ENCODE measurements at places on chromosomes 3 and 15.

GRCh38 chr3:127488141-127488672 is 102.3 kb downstream of the TPRA1 start:
- DNase-seq: no peak

- DNase-seq: no peak
Measured at GRCh38 chr3:76010252-76010651, 224.9 kb upstream of the ZNF717 start.

DNA sequence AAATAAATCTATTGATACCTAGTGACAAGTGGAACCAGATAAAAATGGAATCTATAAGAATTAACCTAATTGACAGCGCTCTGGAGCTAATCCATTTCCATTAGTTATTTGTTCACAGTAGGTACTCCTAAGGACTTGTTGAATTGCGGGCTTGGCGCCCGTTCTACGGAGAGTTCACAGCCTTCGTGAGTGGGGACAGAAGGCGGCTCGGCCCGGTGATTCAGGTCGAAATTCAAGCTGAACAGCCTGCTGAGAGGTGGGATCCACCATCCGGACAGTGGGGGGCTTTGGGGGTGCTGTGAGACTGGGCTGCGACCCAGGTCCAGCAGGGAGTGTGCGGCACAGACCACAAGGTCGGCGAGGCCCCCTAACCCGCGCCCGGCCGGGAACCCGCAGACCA is 779 bp upstream of the CTNNB1 start:
- no peak for DNase-seq

DNA sequence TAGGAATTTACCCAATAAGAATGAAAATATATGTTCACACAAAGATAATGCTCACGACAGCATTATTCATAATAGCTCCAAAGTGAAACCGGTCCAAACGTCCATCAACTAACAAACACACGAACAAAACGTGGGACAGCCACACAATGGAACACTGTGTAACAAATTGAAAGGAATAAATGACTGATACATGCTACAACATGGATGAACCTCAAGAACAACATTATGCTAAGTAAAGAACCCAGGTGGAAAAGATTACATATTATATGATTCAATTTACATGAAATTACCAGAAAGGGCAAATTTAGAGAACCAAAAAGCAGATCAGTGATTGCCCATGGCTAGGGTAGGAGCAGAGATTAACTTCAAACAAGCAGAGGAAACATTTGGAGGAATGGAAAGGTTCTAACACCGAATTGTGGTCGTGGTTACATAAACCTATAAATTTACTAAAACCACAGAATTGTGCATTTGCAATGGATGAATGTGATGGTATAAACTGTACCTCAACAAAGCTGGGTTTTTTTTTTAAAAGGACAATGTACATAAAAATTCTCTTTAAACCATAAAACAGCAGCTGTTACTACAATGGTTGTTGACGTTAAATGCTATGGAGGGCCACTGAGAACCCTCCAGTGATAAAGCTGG is 76.3 kb downstream of the XXYLT1 start:
- no peak for DNase-seq

DNA sequence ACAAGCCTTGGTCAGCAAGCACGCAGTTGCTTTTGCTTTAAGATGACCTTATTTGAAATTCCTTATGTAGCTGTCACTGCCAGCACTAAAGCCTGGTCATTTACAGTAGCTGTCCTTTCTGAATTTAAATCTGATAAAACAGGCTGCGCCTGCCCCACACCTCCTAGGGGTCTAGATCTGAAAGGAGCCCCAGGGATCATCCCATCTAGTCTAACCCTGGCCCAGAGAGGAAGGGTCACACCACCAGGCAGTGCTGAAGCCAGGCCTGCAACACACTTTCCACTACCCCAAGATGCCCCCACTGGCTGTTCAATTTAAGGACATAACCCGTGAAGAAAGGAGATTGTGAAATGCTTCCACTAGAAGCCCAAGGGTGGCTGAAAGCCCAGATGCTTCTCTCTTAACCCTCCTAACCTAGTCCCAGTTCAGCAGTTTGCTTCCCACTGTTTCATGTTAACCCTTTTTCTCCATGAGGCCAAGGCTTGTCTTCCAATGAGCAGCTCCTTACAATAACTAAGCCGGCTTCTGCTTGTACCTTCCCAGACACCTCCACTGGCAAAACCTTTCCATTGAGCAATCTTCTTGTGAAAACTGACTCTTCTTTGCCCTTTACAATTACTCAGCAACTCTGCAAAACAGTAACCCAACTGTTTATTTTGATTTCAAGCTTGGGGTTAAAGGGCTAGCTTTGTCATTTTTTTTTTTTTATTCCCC is 198.9 kb upstream of the LPP start:
- no peak for DNase-seq

- no peak for DNase-seq
Measured at GRCh38 chr3:30527186-30527585, 79.2 kb upstream of the TGFBR2 start.

GRCh38 chr3:64267721-64268604 is 42.7 kb upstream of the PRICKLE2 start:
- no peak for DNase-seq

DNA sequence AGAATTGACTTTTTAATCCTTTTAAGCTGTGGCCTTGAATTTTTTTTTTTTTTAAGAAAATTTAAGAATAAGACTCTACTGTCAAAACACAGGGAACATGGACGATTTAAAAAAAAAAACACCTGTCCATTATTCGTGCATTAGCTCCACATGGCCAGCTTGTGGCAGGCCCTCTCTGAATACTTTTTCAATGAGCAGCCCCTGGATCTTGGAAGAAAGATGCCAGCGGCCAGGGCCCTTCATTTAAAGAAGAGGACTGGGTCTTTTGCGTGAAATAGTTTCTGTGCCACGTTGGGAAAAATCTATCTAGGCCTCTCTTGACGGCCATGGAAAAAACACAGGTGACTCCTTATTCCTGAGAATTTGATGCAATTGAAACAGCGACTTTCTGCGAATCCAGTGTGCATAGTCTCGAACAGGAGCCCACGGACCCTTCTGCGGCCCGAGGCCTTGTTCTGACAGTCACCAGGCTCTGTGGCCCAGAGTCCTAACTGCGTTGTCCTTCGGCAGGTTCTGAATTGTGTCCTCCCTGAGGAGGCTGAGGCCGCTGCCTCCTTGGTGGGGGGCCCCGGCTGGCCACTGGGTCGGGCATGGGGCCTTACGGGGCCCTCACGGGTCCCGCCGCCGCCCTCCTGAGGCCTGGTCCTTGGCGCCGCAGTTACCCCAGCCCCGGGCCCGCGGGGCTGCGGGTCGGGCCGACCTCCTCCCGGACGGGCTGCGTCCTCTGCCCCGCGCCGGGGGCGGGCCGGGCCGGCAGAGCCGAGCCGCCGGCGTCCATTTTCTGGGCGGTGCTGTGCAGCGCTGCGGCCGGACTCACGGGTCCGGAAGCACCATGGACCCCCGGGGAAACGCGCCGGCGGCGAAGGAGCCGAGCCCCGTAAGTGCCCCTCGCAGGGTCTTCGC is 33.5 kb downstream of the ZBTB38 start:
- DNase-seq: peak; percentile 50

DNA sequence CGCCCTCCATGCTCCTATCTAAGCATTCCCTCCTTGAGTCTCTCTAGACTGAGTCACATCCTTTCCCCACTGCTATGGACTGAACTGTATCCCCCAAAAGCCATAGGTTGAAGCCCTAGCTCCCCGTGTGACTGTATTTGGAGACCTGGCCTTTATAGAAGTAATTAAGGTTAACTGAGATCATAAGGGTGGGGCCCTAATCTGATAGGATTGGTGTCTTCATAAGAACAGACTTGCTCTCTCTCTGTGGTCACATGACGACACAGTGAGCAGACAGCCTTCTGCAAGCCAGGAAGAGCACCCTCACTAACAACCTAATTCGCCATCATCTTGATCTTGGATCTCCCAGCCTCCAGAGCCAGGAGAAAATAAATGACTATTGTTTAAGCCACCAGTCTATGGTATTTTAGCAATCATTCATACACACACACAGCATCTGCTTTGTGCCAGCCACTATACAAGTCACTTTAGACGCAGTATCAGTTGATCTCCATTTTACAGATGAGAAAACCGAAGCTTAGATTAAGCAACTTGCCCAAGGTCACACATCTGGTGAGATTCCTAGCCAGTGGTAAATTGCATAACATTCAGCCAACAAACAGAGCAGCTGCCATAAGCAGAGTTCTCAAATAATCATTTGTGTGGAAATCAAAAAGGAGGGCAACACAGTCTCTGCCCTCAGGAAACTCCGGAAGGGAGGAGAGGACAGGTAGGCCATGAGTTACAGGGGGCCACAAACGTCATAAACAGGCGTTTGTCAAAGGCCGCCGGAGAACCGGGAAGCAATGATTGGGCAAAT is 66.3 kb upstream of the HES1 start:
- no peak for DNase-seq

DNA sequence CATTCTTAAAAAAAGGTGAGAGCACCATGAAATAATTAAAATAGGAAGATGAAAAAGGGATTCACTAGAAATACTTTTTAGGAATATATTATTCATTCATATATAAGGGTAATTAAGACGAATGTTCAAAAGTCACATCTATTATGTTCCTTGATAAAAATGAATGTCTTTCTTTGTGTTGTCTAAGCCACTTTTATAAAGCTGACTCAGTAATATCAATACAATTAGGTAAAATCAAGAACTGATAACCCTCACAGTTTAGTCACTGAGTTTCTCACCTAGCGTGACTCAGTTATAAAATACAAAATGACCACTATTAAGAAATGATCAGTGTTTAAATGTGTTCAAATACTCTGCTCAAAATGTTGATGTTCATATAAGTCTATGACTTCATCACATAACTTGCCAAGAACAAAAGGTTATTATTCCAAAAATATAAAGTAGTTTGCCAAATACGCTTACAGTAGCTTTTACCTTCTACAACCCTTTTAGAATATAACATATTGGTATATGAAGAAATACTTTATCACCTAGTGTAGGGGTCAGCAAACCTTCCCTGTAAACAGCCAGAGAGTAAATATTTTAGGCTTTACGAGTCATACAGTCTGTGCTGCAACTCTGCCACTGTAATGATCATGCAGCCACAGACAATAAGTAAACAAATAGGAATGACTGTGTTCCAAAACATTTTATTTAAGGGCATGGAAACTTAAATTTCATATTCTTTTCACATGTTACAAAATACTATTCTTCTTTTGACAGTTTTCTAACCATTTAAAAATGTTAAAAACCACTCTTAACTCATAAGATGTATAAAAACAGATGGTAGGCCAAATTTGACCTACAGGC is 369.8 kb downstream of the TBC1D5 start:
- DNase-seq: no peak

DNA sequence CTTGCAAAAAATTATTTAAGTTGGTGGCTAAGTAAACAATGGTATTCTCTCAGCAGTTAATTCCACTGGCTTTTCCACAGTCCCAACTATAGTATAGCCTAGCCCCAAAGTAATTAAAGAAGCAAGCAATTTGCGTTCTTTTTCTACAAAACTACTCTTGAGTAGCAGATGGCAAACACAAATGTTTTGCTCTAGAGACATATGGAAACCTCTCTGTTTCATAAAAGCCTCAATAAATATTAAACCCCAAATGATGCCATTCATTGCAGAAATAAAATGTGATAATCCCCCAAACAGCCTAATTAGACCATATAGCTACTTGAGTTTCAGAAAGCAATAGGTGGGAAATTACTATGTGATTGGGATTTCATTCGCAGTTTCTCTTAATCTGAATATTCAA is 8.7 kb upstream of the RAB8B start:
- DNase-seq: no peak

DNA sequence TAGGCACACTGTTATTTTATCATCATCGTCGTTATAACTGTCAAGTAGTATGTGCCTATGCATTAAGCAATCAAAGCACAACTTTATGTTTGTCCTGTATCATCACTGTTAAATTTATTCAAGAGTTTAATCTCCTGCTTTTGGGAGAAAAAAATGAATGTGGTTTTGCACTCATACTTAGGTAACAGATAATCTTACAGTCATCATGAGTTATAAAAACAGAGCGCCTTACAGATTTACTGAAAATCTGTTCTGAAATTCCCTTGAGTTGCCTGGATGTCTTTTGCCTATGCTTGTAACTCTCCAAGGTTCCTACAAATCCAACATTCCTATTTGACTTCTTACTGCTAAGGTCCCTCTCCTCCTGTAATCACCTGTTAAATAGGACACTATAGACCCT is 307.3 kb downstream of the ZIC4 start:
- DNase-seq: no peak

GRCh38 chr3:173258697-173259096 is 117.7 kb upstream of the SPATA16 start:
- no peak for DNase-seq

GRCh38 chr15:95659656-95660055 is 670.8 kb upstream of the NR2F2 start:
- DNase-seq: no peak

DNA sequence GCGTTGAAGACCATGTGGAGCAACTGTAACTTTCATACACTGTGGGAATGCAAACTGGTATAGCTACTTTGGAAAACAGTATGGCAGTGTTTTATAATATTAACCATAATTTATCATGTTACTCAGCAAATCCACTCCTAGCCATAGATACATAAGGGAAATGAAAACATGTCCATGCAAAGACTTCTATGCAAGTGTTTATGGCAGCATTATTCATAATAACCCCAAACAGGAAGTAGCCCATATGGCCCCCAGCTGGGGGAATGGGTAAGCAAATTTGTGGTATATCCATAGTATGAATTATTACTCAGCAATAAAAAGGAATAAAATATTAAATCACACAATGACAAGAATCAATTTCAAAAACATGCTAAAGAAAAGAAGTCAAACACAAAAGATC is 23.0 kb upstream of the GATA2 start:
- no peak for DNase-seq

DNA sequence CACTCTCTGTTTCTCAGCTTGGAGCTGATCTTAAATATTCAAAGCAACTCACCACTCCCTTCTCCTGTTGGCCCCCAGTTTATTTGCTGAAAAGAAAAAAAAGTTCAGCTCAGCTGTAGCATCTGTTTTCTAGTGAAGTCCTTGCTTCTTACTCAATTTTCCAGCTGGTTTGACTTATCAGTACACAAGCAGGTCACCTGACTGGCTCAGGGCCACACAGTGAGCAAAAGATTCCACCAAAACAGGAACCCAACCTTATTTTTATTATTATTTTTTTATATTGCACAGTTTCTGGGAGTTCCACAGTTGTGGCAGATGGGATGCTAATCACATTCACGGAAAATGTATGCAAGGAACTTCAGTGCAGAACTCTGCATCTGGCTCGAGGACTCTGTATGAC is 390.7 kb upstream of the RGMA start:
- DNase-seq: no peak

- DNase-seq: no peak
Measured at GRCh38 chr3:123568034-123568433, 16.8 kb downstream of the HACD2 start.

Measured in stimulated activated naive CD4-positive, alpha-beta T cell treated with Interleukin-2 at 50 U/mL for 16 hours (primary cell).